ENCODE measurements at places on chromosomes 2 and 18. TPM values are rescaled to one million over a fixed set of nuclear protein-coding genes. Genes with fewer than 3 reads are reported as not detected.
A peak's percentile ranks its signal among the peaks of the same experiment; 100 is the strongest.

- peak overlapping the region; percentile 86 for H3K27ac ChIP-seq
- H3K4me3 ChIP-seq = peak overlapping the region; percentile 63
- H3K36me3 ChIP-seq = no peaks in the 10 kb centered on the region
- no peaks in the 10 kb centered on the region for H3K27me3 ChIP-seq
- DNase-seq = peak; percentile 66
Measured at GRCh38 chr2:30422444-30423040, 24.5 kb upstream of the LCLAT1 start.

GRCh38 chr2:47119001-47119400 is 36.1 kb downstream of the STPG4 start:
- no peak overlapping the region for H3K27ac ChIP-seq
- no peak overlapping the region for H3K4me3 ChIP-seq
- no peaks in the 10 kb centered on the region for H3K4me1 ChIP-seq

- no peaks in the 10 kb centered on the region for H3K36me3 ChIP-seq
- H3K4me1 ChIP-seq = no peaks in the 10 kb centered on the region
- no peak overlapping the region for H3K27ac ChIP-seq
- no peak overlapping the region for H3K4me3 ChIP-seq
Measured at GRCh38 chr2:152924722-152925121, 206.3 kb downstream of the ARL6IP6 start.

- H3K36me3 ChIP-seq = peaks cover 55% of the 10 kb centered on the region
- no peak overlapping the region for H3K27ac ChIP-seq
- H3K4me1 ChIP-seq = peaks cover 9% of the 10 kb centered on the region
- no peak overlapping the region for H3K4me3 ChIP-seq
- no peaks in the 10 kb centered on the region for H3K27me3 ChIP-seq
Measured at GRCh38 chr2:20292984-20293383, 57.7 kb downstream of the PUM2 start.

- no peaks in the 10 kb centered on the region for H3K36me3 ChIP-seq
- peaks cover 17% of the 10 kb centered on the region for H3K27me3 ChIP-seq
- H3K4me1 ChIP-seq = peaks cover 22% of the 10 kb centered on the region
- H3K27ac ChIP-seq = peak overlapping the region; percentile 99
- no peak for DNase-seq
Measured at GRCh38 chr18:3305933-3306332, 44.0 kb downstream of the MYL12B start.

GRCh38 chr2:29918941-29919340 is 2.4 kb downstream of the ALK start:
- DNase-seq = no peak
- H3K4me1 ChIP-seq = no peaks in the 10 kb centered on the region
- H3K4me3 ChIP-seq = no peak overlapping the region
- no peaks in the 10 kb centered on the region for H3K36me3 ChIP-seq
- no peak overlapping the region for H3K27ac ChIP-seq

DNA sequence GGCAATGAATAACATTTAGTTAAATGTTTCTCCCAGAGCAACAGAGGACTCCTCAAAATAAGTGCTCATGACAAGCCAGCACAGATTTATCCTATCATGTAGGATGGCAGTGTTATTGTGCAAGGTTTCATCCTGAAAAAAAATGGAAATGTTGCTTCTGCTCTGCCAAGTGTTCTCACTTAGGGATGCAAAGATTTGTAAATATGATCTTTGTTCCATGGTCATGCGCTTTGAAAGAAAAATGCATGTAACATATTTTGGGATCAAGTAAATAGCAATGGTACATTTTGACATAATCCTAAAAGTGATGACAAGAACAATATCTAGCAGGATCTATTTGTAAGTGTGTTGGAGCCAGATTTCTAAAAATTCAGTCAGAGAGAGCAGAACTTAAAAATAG is 229.5 kb upstream of the CCDC150 start:
- H3K27me3 ChIP-seq = peaks cover 5% of the 10 kb centered on the region
- no peak overlapping the region for H3K27ac ChIP-seq
- H3K4me3 ChIP-seq = no peak overlapping the region
- no peak for DNase-seq
- H3K4me1 ChIP-seq = peaks cover under 1% of the 10 kb centered on the region

GRCh38 chr2:200428961-200429665 is 80.8 kb downstream of the KCTD18 start:
- H3K27me3 ChIP-seq = no peaks in the 10 kb centered on the region
- DNase-seq = no peak
- peaks cover 14% of the 10 kb centered on the region for H3K4me1 ChIP-seq
- no peak overlapping the region for H3K4me3 ChIP-seq

DNA sequence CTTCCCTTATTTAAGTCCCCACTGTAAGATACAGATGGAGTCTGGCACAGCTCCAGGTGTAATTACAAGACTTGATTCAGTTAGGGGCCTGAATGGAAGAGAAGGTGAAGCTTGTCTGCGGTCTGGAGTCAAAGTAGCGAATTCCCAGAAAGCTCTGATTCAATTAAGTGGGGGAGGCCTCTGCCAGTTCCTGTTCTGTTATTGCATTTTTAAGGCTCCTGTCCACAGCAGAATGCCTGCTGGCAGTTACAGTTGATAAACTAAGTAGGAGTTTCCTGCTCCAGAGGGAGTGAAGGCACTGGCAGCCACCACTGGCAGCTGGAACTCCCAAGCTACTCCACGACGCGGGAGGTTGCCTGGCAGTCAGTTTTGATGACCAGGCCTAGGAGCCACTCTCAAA is 181.1 kb downstream of the SOCS6 start:
- H3K4me3 ChIP-seq = no peak overlapping the region
- H3K27ac ChIP-seq = no peak overlapping the region
- H3K36me3 ChIP-seq = no peaks in the 10 kb centered on the region
- no peak for DNase-seq

DNA sequence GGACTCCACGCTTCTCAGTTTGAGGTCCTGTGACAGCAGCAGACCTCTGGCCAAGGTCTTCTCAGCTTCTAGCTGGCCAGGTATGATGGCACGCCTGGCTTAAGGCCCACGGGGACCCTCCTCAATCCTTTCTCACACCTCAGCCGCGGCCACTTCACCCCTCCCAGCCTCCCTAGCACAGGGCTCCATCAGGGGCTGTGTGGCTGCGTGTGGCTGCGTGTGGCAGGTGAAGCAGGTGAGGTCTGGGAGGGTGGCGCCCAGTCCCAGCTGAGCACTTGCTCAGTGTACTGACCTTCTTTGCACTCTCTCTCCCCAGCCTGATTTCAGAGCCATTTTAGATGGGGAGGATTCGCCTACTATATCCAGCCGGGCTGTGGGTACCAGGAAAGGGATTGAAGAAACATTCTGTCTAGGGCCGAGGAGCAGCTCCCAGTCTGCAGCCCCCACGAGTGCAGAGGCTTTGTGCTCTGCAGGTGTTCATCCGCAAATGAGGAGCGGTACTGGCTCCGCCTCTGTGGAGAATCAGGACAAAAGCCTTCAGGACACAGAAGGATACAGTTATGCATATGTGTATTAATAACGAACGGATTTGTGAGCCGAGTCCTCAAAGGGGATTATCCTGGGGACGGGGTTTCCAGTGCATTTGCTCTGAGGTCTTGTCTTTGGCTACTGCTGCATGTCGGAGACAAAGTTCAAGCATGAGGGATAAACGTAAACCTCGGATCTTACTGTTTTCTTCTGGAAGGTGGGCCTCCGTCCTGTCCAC is 236.9 kb upstream of the RAB6C start:
- no peak overlapping the region for H3K27ac ChIP-seq
- H3K27me3 ChIP-seq = no peaks in the 10 kb centered on the region
- H3K36me3 ChIP-seq = no peaks in the 10 kb centered on the region
- DNase-seq = no peak
- H3K4me1 ChIP-seq = no peaks in the 10 kb centered on the region
- H3K4me3 ChIP-seq = no peak overlapping the region

- no peak overlapping the region for H3K27ac ChIP-seq
- H3K27me3 ChIP-seq = peaks cover 25% of the 10 kb centered on the region
- peaks cover 11% of the 10 kb centered on the region for H3K4me1 ChIP-seq
- H3K36me3 ChIP-seq = peaks cover 6% of the 10 kb centered on the region
- no peak for DNase-seq
Measured at GRCh38 chr2:218043701-218044109, 25.3 kb upstream of the RUFY4 start.

- no peaks in the 10 kb centered on the region for H3K36me3 ChIP-seq
- H3K27ac ChIP-seq = no peak overlapping the region
- no peak for DNase-seq
- no peaks in the 10 kb centered on the region for H3K4me1 ChIP-seq
- no peak overlapping the region for H3K4me3 ChIP-seq
Measured at GRCh38 chr2:220504938-220505503, 877.6 kb downstream of the SLC4A3 start.

- H3K4me1 ChIP-seq = peaks cover 12% of the 10 kb centered on the region
- DNase-seq = no peak
- H3K36me3 ChIP-seq = no peaks in the 10 kb centered on the region
- H3K4me3 ChIP-seq = peak overlapping the region; percentile 33
Measured at GRCh38 chr2:209525834-209526281, 102.0 kb downstream of the MAP2 start.

The UGT1A4 gene
- total RNA-seq = not detected

The RANBP2 gene
- 72.4 TPM for total RNA-seq

The RFX8 gene
- 1.6 TPM for total RNA-seq

Data from activated T-helper 2 cell treated with anti-CD3 and anti-CD28 coated beads, Interferon-gamma antibody, Interleukin-2, Interleukin-4, amounts not matched to agents 10 μg/mL and 5 μg/mL and 100 μg/mL, durations not matched to agents 14 hours and 24 hours and 36 hours (primary cell).